ENCODE measurements at places on chromosomes 1 and 21.

- DNase-seq, result no peak
These were observed 627.4 kb upstream of the NR5A2 start for GRCh38 chr1:199399996-199400724.

- no peak for DNase-seq
These were observed 492 bp upstream of the PGM1 start for GRCh38 chr1:63592536-63593302.

GRCh38 chr1:245378745-245379144 is 224.0 kb downstream of the KIF26B start:
- no peak for DNase-seq

- DNase-seq, result no peak
These were observed 8.6 kb downstream of the PRKACB start for GRCh38 chr1:84152649-84153056.

GRCh38 chr1:71030026-71030425 is 17.6 kb downstream of the PTGER3 start:
- DNase-seq, result no peak

GRCh38 chr21:44778094-44778493 is 23.5 kb downstream of the UBE2G2 start:
- DNase-seq, result no peak

DNA sequence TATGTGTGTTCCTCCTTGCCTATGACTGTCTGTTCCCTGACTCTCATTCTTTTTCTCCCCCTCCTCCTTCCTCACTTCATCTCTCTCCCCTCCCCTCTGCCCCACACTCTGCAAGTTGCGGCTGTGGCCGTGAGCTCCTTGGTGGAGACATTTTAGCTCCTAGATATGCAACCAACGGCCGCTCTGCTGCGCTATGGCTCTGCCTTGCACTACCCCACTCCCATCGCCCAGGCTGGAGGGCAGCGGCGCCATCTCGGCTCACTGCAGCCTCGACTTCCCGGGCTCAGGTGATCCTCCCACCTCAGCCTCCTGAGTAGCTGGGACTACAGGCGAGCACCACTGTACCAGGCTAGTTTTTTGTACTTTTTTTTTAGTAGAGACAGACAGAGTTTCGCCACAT is 5.5 kb downstream of the REG4 start:
- no peak for DNase-seq

GRCh38 chr1:179941454-179941853 is 13.2 kb upstream of the CEP350 start:
- no peak for DNase-seq

- DNase-seq, result no peak
These were observed 101.3 kb upstream of the SLC25A33 start for GRCh38 chr1:9437961-9438430.

GRCh38 chr1:103112546-103112945 is 4.2 kb upstream of the COL11A1 start:
- no peak for DNase-seq

GRCh38 chr1:92817986-92818764 is 13.7 kb upstream of the RPL5 start:
- DNase-seq, result no peak

GRCh38 chr21:33267250-33267649 is 1.1 kb downstream of the IL10RB start:
- no peak for DNase-seq

Measured in activated T-helper 1 cell treated with anti-CD3 and anti-CD28 coated beads, Interleukin-2, amount 50 U/mL, for 16 hours (primary cell).